ENCODE measurements at places on chromosomes 6 and 20. TPM values are rescaled to one million over a fixed set of nuclear protein-coding genes. Genes with fewer than 3 reads are reported as not detected.

DNA sequence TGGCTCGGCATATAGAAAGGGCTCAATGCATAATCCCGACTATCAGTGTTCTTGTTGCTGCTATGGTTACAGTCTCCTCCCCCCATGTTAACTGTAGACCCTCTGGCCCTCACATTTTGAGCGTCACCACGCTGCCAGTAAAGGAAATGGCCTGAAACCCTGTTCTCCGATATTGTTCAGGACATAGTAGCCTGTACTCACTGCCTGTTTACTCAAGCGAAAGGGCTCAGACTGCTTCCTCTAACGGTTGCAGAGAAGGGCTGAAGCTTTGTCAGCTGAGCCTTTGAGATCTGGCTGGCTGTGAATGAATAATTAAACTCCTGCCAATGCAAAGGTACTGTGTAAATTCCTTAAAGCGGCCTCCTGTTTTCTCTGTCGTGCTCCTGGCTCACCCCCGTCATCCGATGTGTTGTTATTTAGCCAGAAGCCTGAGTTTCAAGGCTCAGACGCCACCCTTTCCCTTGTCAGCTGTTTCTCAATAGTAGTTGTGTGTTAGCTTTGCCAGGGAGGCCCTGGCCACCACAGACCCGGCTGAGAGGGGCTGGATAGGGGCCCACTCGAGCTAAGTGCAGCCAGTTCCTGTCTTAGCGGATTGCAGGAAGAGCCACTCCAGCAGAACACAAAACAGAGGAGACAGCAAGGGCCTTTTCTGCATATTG is 31.2 kb upstream of the RALGAPA2 start:
- DNase-seq = peak; percentile 20

- no peak for DNase-seq
Observed at GRCh38 chr6:70160276-70160675, 142.6 kb downstream of the COL9A1 start.

DNA sequence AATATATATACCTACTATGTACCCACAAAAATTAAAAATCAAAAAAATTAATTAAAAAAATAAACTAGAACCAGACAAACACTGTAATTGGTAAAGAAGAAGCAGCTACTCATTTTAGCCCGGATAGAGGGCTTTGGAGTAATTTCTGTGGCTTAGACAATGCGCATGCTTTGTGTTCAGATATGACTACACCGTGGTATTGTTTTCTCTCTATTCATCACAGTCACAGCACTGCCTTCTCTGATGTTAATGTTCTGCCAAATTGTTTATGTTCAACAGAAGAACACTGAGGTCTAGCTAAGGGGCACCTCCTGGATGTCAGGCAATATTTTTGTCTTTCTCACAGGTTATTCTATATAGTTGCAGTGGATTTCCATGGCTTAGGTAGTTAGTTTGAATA is 77.5 kb upstream of the GJE1 start:
- DNase-seq = no peak

GRCh38 chr6:79384845-79385244 is 150.4 kb upstream of the HMGN3 start:
- DNase-seq = no peak

- peak; percentile 40 for DNase-seq
Observed at GRCh38 chr6:166624275-166624674, 2.8 kb downstream of the RPS6KA2 start.

DNA sequence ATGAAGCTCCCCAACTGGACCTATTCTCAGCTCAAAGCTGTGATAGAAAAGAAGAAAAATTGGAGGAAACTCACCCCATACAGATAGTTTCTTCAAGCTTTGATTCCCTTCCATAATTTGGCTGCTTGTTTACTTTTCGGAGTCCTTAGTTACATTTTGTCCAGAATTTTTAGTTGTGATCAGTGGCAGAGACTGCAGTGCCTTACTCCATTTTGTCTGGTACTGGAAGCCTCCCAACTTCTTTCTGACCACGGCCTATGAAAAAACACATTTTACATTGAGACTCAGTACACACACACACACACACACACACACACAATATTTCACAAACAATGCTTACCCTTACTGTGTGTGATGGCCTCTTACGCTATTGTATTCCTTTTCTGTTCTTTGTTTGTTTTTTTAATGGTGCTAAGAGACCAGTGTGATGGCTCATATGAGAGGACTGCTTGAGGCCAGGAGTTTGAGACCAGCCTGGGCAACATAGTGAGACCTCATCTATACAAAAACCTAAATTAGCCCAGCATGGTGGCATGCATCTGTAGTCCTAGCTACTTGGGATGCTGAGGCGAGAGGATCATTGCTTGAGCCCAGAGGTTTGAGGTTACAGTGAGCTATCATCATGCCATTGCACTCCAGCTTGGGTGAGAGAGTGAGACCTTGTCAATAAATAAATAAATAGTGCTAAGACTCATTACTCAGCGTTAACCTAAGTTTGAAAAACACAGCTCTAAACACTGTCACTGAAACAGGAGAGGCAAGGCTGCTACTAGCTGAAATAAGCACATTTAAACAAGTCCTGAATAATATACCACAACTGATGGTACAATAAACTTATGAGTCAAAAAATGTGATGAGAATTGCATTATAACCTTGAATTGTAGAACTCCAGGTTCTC is 13.8 kb upstream of the RNF8 start:
- DNase-seq = no peak

GRCh38 chr6:95243053-95243452 is 334.3 kb upstream of the MANEA start:
- no peak for DNase-seq

DNA sequence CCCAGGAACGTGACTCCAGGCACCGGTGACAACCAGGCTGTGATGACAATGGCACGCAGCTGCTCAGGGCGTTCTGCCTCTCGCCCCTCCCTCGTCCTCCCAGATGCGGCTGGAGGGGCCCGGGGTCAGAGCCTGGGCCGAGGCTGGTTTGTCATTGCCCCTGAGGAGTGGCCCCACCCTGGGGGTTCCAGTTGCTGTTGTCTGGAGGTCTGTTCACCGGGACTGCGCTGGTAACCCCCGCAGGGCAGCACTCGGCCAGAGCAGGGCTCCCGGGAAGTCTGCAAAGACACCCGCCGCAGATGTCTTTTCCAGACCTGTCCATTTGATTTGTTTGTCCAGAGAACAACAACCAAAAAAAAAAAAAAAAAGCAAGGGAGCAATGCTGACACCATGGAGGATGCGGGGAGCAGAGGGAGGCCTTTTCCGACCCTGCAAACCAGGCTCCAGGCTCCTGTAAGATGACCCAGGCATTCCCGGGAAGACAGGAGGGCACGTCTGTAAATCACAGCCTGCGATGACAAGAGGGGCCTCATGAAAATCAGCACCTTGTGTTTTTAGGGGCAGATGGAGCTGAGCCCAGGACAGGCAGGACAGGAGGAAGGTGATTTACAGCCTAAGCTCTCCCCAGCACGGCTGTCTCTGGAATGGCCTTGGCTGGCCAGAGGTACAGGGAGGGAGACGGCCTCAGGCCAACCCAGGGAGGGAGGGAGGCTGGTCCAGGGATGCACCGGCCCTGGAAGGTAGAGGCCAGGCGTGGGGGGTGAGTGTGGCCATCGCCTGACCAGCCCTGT is 189.3 kb downstream of the ERMARD start:
- no peak for DNase-seq

- no peak for DNase-seq
Observed at GRCh38 chr6:36916126-36916525, 30.4 kb downstream of the C6orf89 start.

DNA sequence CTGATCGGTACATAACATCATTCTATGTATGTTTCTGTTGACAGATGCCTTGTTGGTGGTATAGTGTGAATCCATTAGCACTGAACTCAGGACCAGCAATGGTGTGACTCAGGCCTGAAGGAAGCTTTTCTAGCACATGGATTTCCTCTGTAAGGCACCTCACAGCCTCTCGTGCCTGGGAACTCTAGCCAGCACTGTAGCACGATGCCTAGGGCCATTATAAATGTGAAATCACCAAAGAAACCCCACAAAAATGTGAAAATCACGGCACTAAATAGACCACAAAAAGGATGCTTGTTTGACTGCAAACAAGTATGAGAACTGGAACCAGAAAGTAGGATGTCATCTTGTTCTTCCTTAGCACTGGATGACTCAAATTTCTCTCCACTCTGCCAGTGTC is 63.7 kb upstream of the NKX2-2 start:
- DNase-seq = no peak

DNA sequence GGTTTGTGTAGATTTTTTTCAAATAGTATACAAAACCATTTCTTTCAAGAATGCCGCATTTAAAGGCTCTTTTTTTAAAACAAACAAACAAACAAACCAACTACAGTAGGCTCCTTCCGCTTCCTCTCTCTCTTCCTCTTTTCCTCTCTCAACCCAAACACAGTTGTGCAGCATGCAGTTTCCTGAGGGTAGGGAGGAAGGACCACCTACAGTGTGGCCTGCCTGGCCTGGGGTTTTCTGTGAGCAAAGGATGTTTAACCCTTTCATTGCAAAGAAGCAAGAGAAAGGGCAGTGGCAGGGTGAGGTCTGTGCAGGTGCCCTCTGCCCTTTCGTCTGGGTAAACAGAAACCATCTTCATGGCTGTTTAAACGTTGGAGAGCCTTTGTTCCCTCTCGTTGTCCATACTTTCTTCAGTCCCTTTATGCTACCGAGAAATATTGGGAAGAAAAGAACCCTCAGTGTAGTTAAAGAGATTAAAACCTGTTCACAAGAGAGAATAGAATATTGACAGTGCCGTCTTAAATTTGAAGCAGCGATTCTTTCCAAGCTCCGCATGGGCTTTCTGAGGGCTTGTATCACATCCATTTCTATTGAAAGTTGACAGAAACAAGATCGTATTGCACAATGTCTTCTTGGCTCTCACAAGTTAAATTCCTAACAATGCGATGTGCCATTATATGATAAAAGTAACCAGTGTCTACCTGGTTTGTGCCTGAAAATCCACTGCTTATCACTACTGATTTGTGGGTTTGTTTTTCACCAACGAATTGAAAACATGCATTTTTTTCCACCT is 215.5 kb upstream of the SNX9 start:
- DNase-seq = peak; percentile 72

DNA sequence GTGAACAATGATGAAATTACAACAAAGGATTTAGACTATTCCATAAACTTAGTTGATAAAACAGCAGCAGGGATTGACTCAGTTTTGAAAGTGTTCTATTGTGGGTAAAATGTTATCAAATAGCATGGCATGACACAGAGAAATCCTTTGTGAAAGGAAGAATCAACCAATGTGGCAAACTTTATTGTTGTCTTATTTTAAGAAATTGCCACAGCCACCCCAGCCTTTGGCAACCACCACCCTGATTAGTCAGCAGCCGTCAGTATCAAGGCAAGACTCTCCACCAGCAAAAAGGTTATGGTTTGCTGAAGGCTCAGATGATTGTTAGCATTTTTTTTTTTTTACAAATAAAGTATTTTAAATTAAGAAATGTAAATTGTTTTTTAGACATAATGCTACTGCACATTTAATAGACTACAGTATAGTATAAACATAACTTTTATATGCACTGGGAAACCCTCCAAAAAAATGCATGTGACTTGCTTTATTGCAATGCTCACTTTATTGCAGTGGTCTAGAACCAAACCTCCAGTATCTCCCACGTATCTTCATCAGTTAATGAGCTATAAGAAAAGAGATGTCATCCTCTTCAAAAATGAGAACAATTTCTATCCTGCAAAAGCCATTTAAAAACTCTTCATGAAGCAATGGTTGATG is 162.7 kb downstream of the SOBP start:
- no peak for DNase-seq

DNA sequence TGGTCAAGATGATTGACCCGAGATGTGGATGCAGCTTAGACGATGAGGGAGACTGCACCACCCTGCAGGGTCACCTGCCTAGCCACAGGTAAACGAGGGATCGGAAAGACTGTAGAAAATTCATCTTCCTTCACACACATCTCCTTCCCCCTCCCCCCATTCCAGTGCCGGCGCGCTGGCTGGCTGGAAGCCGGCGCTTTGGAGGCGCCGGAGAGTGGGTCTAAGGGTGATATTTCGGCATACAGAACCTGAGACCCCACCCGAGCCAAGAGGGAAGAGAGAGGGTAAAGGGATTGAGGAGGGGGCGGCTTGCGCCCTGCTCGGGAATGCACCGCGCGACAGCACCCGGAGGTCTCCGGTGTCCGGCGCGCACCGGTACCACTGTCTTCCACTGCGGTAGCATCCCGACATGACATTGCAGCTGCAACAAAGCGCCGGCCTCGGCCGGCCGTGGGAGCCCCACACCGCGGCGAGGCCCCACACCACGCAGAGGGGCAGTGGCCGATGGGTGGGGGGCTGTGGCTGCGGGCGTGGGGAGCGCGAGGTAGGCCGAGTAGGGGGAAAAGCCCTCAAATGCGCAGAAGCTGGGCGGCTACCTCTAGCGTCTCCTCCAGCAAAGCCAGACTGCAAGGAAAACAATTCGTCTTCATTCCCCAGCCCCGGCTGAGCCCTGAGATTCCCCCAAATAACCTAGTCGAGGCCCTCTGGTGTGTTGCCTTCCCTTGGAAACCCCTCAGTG is 984 bp downstream of the TNFRSF21 start:
- DNase-seq = no peak

GRCh38 chr20:2293971-2294370 is 1.8 kb upstream of the TGM3 start:
- no peak for DNase-seq

- no peak for DNase-seq
Observed at GRCh38 chr6:24659561-24659960, 7.1 kb downstream of the TDP2 start.

- peak; percentile 77 for DNase-seq
Observed at GRCh38 chr20:35796571-35796970, 24.8 kb downstream of the PHF20 start.

The PLTP gene
- 1.7 TPM for total RNA-seq

The CRYBG1 gene
- total RNA-seq = 47.2 TPM

The SMLR1 gene
- total RNA-seq = not detected

The NOX3 gene
- total RNA-seq = not detected

The TSPO2 gene
- not detected for total RNA-seq

The KCNQ2 gene
- 0.12 TPM for total RNA-seq
